Activated CD4-positive, alpha-beta memory T cell treated with anti-CD3 and anti-CD28 coated beads, Interleukin-2, amount 10 ng/mL, durations not matched to agents 7 days and 5 days (primary cell): ENCODE measurements at places on chromosomes 16 and 17.

- DNase-seq = no peak
Observed at GRCh38 chr17:13362341-13363122, 239.2 kb downstream of the HS3ST3A1 start.

- no peak for DNase-seq
Observed at GRCh38 chr17:41420134-41420533, 4.3 kb downstream of the KRT37 start.

GRCh38 chr17:16353317-16354174 lies at the start of gene CENPV:
Gene CENPV (minus strand): TSS chr17:16353469. CDS start chr17:16353436, 33 bp downstream.
- DNase-seq = peak; percentile 50

- DNase-seq = no peak
Observed at GRCh38 chr17:33989361-33990148, 265.5 kb upstream of the CCL2 start.

GRCh38 chr16:48000622-48001021 lies 155.2 kb downstream of the ABCC12 start:
- DNase-seq = no peak

GRCh38 chr16:16042076-16042475 lies 92.7 kb downstream of the ABCC1 start:
- no peak for DNase-seq

DNA sequence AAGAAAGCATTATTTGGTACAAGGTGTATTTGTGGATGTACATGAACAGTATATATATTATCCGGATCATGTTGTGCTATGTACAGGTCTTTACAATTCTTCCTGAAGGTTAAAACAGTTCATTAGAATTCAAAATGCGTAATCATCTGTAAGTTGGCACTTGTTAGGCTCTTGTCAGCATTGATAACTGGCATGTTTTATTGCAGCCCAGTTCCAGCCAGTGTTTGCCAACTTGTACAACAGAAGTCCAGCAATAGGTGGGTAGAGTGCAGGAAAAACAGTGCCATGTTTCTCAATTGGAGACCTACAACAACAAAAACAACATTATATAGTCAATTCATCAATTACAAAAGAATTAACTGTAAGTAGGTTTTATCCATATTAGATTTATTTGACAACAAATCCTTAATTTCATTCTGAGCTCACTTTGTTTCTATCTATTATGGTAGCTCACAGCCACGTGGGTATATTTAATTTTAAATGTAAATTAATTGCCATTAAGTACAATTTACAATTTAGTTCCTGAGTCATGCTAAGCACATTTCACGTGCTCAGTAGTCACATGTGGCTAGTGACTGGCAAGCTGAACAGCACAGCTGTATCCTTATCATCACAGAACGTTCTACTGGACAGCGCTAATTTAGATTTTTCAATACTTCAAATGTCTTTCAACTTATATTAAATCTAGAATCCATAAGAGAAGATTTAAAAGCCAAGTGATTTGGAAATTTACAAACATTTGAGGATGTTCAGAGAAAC lies 8.6 kb upstream of the ANKFY1 start:
- DNase-seq = no peak

GRCh38 chr16:35753559-35754390 lies 2294.4 kb downstream of the TP53TG3F start:
- DNase-seq = no peak

- DNase-seq = no peak
Observed at GRCh38 chr16:25493136-25493811, 198.5 kb upstream of the HS3ST4 start.

DNA sequence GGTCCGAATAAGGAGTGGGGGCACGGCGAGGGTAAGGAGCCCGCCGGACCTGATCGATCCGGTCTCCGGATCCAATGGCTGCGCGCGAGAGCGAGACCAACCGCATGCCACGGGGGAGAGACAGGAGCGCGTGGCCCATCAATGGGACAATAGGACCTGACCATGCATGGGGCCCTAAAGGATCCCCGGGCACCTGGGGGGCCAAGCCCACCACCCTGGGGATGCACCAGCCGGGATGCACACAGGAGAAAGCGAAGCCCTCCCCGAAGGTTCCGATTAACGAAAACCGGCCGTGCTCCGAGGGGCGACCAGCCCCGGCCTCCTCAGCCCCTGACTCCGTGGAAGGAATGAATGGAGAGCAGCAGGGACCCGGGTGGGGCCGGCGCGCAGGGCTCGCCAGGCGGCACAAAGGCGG lies 525 bp downstream of the JPT1 start:
- peak; percentile 50 for DNase-seq

DNA sequence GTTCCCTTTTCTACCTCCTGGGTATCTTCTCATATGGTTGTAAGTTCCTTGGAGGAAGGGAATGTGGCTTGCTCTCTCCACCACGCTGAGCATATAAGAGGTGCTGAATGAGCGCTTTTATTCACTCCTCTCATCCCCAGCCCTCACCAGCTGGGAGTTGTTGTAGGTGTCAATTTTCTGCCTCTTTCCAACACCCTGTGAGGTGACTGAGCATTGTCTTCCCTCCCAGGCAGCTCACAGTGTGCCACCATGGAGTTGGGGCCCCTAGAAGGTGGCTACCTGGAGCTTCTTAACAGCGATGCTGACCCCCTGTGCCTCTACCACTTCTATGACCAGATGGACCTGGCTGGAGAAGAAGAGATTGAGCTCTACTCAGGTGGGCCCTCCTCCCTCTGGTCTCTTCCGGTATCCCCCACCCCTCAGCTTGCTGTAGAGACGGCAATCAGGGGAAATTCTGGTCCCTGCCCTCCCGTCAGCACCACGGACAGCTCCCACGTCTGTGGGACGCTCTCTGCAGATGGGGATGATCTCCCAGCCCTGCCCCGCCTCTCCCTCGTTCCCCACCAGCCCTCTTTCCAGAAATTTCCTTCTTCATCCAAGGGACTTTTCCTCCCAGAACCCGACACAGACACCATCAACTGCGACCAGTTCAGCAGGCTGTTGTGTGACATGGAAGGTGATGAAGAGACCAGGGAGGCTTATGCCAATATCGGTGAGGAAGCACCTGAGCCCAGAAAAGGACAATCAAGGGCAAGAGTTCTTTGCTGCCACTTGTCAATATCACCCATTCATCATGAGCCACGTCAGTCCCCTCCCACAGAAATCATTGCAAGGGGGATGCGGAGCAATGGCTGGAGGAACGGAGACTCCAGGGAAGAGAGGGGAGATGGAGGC lies 18.3 kb downstream of the CIITA start:
- peak; percentile 42 for DNase-seq

- DNase-seq = no peak
Observed at GRCh38 chr16:27369806-27370205, 32.2 kb upstream of the IL21R start.
